ENCODE measurements at places on chromosomes 2 and 18.

GRCh38 chr2:108031471-108031941 is 45.2 kb downstream of the SLC5A7 start:
- DNase-seq: no peak

DNA sequence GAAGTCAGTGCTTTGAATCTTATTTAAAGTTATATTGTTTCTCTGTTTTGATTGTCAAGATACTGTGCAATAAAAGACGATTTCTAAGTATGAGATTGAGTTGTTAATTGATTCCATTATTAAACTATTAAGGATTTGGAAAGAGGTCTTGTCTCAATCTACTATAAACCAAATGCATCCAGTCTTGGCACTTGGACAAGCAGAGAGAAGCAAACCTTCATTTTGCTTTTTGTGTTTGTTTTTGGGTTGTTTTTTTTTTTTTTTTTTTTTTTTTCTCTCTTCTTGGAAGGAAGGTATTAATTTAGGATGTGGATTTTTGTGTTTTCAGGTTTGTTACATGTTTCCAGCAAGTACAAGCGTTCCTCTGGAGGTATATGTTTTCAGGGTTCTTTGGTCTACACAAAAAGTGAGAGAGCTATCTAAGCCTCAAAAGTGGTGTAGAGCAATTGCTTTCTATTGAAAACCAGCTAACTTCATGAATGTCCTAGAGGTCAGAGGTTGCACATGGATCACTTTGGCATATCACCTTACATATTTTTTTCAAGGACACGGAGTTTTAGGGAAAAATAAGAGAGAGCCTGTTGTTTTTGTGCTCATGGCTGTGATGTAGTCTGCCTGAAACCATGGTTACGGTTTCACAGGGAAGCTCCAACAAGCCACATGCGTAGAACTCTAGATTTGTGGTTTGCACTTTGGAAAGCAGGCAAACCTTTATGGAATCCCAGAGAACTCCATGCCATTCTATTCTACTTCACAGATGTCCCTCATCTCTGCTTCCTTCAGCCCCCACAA is 1.8 kb downstream of the PRKCE start:
- DNase-seq: no peak

GRCh38 chr2:241190291-241190981 is 2.0 kb downstream of the ANO7 start:
- no peak for DNase-seq

DNA sequence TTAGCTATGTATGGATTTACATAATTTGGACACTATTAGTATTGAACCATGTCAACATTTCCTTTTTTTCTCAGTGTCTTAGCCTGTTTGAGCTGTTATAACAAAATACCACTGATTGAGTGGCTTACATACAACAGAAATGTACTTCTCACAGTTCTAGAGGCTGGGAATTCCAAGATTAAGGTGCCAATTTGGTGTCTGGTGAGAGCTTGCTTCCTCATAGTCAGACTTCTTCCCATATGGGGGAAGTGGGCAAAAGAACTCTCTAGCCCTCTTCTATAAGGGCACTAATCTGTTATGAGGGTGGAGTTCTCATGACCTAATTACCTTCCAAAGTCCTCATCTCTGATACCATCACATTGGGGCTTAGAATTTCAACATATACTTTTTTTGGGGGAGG is 12.6 kb downstream of the ZNF804A start:
- DNase-seq: no peak

GRCh38 chr2:112491946-112492345 is 10.0 kb downstream of the TTL start:
- no peak for DNase-seq

GRCh38 chr2:126637386-126637785 is 18.6 kb upstream of the GYPC start:
- no peak for DNase-seq

- DNase-seq: peak; percentile 6
Observed at GRCh38 chr2:105919826-105920225, 175.1 kb downstream of the NCK2 start.

DNA sequence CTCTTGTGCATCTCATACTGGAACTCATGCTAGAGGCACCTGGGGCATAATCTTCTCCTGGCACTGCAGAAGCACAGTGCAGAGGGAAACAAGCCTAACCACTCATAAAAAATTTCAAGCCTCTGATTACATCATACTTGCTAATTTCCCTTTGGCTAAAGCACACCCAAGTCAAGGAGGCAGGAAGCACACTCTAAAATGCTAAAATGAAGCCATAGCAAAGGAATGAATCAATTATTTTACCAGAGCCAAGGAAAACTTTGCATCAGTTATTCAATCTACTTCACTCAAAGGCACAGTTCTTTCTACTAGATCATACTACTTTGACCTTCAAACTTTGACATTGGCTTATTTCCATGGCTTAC is 79.6 kb upstream of the SPOPL start:
- peak; percentile 7 for DNase-seq

DNA sequence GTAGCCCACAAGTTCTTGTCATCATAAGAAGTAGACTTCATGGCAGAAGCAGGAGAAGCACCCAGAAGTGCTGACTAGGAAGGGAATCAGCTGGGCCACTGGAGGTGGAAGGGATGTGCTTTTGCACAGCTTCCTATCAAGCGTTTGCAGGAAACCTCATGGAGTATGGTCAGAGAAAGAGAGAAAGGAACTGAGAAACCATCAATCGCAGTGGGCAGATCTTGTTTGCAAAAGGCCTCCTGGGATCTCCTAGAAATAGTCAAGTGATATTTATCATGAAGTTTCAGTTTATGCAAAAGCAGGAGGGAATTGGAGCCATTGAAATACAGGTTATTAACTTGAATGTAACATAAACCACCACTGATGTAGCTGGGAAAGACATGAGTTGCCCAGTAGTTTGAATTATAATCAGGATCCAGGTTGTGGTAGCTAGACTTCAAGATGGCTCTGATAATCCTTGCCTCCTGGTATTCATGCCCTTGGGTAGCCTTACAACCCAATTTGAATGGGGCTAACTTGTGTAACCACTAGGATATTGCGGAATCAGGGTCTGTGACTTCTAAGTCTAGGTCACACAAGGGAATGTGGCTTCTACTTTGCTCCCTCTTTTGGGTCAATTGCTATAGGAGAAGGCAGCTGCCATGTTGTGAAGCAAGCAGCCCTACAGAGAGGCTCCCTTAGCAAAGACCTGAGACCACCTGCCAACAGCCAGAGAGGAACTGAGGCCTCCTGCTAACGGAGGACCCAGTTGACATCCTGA is 69.8 kb upstream of the TCF4 start:
- DNase-seq: no peak

GRCh38 chr2:164974221-164974620 is 18.9 kb upstream of the SLC38A11 start:
- DNase-seq: no peak

DNA sequence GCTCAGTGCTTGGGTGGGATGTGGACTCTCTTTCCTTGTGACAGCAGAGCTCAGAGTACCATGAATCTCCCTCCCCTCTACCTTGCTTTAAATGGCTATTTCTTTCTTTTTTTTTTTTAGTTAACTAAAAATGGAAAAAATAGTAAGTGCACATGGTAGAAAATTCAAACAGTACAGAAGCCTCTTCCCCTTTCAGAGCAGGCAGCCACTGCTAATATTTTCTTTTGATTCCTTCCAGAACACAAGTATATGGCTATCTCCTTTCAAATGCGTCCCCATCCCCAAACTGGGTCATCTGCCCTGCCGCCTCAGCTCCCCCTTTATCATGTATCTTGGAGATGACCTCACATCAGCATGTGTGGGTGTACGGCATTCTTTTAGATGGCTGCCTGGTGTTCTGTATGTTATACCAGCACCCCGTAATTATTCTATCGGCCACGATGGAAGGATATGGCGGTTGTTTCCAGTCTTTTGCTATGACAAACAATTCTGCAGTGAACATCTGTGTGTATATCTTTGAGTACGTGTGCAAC is 70.5 kb upstream of the DLX2 start:
- no peak for DNase-seq

GRCh38 chr2:164657129-164657528 is 35.8 kb upstream of the GRB14 start:
- DNase-seq: peak; percentile 13

- DNase-seq: no peak
Observed at GRCh38 chr2:168355779-168356476, 100.1 kb upstream of the CERS6 start.

- DNase-seq: no peak
Observed at GRCh38 chr2:219369447-219369861, 18.3 kb downstream of the DNPEP start.

DNA sequence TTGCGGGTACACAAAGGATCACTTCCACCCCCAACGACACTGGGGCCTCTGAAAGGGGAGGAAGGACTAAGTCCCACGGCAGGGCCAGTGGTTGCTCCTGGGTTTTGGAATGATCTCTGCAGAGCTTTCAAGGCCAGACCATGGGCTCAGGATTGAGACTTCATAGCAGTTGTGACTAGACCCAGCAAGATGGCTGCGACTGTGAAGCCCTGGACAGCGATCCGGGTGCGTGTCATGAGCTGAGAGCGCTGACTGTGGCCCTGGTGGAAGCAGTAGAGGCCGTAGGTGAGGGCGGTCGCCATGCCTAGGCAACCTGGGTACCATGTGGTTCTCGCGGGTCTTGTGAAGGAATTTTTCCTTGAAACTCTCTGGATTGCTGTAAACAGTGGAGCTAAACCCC is 27.3 kb downstream of the NCL start:
- no peak for DNase-seq

GRCh38 chr2:217835931-217836891 is 166.6 kb downstream of the TNS1 start:
- DNase-seq: peak; percentile 76

DNA sequence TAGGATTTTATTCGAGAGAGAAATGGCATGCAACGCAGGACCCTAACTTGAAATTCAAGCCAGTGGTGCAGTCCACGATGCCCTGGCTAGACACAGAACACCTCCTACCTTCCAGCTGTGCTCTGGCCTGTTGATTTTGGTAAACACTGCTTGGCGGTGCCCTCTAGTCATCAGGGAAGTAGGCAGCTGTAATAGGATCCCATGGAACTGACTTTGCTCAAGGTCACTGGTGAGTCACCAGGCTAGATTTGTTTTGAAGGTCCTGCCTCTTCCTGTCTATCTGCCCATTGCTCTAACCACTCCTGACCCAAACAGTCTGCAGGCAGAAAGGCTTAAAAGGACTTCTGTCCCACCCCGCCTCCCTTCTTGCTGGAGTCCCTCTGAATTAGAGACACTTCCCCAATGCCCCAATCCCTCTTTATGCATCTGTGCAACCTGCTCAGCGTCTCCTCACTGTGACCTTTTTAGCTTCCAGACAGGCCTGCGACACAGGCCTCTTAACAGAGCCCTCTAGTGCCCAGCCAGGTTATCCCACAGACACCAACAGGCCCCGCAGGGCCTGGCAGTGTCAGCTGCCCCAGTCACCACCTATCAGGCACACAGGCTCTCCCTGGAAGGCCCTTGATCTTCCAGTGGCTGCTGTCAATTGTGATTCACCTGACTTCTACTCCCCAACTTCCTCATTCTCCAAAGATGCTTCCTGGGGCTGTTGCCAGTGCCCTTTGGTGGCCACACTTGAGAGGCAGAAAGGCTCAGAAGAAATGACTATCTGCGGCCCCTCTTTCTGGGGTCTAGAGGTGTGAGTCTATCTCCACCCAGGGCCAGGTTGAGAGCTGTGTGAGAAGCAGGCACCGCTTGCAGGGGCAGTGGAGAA is 5.2 kb downstream of the TMEM127 start:
- peak; percentile 65 for DNase-seq

DNA sequence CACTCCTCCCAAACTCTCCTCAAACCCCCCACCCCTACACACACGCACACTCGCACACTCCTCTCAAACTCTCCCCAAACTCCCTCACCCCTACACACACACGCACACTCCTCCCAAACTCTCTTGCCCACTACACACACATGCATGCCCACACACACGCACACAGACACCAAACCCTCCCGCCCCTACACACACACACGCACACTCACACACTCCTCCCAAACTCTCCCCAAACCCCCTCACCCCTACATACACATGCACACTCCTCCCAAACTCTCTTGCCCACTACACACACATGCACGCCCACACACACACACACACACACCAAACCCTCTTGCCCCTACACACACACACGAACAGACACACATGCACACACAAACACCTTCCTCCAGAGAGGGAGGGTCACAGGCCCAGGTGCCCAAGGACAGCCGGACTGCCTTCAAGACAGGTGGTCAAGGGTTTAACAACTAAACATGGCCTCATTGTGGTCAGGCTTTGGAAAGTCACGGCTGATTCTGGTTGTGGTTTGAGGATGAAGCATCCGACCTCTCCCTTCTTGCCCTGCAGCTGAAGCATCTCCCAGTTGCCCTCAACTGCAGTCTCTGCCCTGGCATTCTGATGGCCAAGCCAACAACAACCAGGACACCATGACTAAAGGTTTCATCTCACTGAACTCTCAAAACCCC is 72.3 kb upstream of the SNTG2 start:
- DNase-seq: no peak

GRCh38 chr18:77059294-77059916 is 73.2 kb downstream of the MBP start:
- DNase-seq: no peak

- peak; percentile 8 for DNase-seq
Observed at GRCh38 chr2:168348076-168348475, 100.7 kb upstream of the STK39 start.

DNA sequence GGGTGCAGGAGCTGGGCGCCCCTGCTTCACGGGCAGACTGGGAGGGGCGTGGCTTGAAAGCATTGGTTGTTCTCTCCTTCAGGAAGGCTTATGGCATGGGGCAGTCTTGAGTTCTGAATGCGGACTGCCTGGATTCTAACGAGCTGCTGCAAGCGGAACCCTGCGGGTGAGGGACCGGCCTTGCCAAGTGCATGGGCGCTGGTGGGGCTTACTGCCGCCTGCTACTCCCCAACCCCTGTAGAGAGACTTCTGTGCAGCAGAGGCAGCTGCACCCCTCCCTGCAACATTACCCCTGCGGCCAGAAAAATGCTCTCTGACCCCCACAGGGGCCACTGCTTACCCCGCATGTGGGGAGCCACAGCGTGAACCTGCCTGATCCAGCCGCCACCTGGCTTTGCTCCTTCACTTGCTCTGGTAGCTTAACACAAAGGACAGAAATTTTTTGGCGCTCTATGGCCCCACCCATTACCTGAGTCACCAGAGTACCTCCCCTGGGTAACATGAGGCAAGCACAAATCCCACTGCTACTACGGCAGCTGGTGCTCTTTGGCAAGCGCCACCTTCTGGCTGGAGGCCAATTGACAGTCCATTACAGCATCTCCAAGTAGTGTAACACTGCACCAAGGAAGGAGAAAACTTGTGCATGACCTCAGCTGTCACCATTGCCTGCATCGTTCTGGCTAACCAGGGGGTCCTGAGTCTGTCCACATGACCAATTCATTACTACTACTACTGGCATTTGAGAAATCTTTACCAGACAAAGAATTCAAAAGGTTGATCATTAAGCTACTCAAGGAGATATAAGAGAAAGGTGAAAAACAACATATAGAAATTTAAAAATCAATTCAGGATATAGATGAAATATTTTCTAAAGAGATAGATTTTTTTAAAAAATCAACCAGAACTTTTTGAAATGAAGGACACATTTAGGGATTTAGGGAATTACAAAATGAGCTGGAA is 35.4 kb downstream of the MYL12B start:
- DNase-seq: peak; percentile 66

- DNase-seq: no peak
Observed at GRCh38 chr2:1744151-1744445, 217 bp downstream of the PXDN start.

GRCh38 chr18:50671376-50671775 is 111.5 kb downstream of the MAPK4 start:
- DNase-seq: no peak

- DNase-seq: no peak
Observed at GRCh38 chr2:74481961-74482800, 617 bp downstream of the CCDC142 start.
